Stimulated activated CD8-positive, alpha-beta memory T cell treated with anti-CD3 and anti-CD28 coated beads, Interleukin-4, amount 100 ng/mL, for 1 hour (primary cell): ENCODE measurements at places on chromosomes 2 and 18.

- DNase-seq, result no peak
Measured at GRCh38 chr18:58992301-58993231, 127.9 kb downstream of the ZNF532 start.

DNA sequence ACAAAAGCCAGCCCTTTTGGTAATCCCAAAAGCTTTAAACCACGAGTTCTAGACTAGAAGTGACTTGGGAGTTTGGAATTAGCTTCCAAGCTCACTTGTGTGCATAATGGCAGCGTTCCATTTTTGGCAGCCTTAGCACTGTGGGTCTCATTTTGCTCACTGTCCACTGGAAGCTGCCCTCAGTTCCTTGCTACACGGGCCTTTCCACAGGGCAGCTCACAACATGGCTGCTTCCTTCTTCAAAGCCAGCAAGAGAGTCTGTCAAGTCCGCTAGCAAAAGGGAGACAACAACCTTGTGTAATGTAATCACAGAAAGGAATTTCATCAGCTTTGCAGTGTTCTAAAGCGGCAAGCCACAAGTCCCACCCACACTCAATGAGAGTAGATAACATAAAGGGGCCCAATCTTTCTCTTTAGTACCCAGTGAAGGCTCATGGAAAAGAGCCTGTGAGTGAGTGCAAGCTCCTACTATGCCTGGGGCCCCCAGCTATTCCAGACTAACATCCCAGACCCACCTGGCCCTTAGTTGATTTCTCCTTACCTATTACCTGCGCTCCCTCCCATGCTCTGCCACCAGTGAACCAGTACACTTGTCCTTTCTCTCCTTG is 239.7 kb upstream of the FBXO11 start:
- DNase-seq, result no peak

DNA sequence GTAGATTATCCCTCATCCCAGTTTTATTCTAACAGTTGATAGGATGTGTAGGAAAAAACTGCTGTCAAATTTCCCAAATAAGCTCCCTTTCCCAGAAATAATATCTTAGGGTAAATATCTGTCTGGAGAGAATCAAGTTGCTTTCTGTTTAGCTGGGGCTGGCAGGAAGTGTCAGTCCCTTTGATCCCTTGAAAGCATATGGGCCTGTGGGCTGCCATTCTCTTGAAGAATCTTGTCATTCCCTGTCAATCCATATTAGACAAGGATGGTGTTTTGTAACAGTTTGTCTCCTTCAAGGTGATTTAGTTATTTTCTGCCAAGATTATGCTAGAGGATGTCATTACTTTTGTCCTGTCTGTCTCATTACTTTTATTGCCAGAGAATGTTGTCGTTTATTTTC is 37.1 kb upstream of the UBE2E3 start:
- no peak for DNase-seq

DNA sequence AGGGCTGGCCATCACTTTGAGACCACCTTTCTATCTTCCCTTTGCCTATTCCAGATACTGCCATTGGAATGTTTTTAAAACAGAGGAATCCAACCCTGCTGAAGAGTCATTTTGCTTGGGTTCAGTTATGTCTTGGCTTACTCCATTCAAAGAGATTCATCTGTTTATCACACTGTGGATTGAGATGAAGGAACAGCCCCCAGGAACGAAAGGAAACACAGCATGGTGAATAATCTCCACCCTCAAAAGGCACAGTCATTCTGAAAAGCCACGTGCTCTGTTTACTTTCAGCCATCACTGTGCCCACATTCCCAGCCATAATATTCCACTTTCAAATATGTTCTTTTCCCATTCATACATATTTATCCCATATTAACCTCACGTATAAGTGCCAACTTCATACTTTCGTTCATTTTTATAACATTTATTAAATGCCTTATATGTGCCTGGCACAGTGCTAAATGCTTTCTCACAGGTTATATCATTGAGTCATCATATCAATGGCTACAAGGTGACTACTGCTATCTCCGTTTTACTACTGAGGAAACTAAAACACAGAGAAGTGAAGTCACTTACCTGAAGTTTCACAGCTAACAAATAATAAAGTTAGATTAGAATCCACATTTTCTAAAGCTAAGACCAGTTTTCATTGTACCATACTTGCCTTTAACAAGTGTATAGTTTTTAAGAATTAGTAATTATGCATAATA is 143.6 kb downstream of the OSR1 start:
- DNase-seq, result no peak

GRCh38 chr2:197784956-197785941 is at the start of gene BOLL:
Gene BOLL (minus strand): TSS chr2:197785319. CDS start chr2:197781850, 3,469 bp downstream.
- DNase-seq, result no peak

DNA sequence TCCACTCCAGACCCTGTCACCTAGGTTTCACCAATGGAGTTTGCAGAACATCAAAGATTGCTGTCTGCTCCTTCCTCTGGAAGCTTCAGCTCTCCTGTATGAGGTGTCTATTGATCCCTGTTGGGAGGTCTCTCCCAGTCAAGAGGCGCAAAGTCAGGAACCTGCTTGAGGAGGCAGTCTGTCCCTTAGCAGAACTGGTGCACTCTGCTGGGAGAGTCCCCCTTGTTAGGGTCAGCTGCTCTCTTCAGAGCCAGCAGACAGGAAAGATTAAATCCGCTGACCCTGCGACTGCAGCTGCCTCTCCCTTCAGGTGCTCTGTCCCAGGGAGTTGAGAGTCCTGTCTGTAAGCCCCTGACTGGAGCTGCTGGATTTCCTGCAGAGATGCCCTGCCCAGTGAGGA is 195.7 kb downstream of the PPP1R1C start:
- no peak for DNase-seq

- no peak for DNase-seq
Measured at GRCh38 chr2:181655519-181655918, 1.4 kb downstream of the CERKL start.

- DNase-seq, result no peak
Measured at GRCh38 chr2:98445683-98446581, 1.3 kb downstream of the INPP4A start.
